ENCODE measurements at places on chromosomes 12 and 14.

DNA sequence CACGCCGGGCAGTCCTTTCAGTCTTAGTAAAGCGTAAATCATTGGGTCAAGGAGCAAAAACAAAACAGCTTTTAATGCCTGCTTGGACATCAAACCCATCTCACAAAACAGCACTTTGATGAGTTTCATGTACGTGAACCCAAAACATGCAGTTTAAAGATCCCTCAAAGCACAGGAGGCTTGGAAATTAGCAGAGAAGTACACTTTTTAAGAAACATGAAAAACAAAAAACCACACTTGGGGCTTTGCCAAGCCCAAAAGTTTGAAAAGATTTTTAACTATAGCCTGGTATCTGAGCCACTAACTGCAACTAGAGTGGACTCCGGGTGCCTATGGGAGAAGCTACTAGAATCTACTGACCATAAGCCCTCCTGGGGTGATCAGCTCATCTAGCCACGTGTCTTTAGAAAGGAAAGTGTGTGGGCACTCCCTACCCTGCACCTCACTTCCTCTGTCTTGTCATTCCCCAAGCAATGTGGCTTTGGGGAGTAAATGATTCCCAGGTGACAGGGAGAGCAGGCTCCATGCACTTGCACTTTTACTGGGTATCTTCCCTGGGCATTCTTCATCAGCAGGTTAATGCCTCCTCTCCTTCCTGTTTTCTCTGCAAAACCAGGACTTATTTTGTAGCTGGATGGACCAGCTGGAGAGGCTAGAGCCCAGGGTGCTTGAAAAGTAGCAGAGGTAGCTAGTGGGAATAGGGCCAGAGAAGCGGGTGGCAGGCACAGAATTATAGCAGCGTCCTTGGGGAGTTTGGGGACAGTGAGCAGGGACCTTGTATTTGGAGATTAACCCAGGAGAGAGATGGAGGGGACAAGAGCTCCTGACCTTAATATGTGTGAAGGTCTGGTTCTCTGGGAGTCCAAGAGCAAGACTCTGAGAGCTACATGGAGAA is 339.3 kb downstream of the BCL11B start:
- no peak for DNase-seq

GRCh38 chr14:30600922-30601918 is 20.9 kb upstream of the SCFD1 start:
- DNase-seq: no peak

DNA sequence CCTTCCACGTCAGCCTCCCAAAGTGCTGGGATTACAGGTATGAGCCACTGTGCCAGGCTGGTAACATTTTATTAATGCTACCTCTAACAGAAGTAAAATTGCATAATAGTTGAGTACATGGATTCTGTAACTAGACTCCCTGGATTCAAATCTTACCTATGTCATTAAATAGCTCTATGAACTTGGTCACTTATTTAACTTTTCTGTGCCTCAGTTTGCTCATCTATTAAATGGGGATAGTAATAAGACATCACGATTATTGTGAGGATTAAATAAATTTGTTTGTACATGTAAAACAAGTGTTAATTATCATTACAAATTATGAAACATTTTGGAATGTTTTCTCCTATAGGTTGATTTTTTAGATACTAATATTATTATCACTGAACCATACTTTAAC is 6.7 kb downstream of the ACTR6 start:
- DNase-seq: no peak

DNA sequence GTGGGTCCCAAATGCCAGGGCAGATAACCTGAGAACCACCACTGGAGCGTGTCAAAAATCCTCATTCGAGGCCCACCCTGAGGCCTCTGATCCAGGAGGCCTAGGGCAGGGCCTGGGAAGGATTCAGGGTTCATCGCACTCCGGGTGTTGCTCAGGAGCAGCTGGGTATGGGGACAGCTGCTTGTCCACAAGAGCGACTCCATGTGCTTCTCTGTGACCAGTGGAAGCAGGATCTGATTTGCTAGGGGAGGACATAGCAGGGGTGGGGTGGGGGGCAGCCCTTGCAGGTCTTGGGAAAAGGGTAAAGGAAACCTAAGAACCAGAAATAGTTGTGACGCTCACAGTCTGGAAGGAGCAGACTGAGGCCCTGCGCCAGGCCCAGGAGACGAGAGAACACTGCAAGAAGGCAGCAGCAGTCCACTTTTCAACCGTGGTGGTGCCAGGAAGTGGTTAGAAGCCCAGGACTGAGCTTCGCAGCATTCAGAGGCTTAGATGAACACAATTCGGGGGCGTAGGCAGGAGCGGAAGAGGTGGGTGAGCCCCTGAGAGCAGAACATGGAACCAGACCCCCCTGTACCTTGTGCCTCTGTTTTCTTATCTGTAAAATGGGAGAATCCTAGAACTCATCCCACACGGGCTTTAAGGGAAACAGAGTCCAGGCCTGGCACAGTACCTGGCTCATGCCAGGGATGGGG is 33.7 kb downstream of the ITPK1 start:
- DNase-seq: no peak

DNA sequence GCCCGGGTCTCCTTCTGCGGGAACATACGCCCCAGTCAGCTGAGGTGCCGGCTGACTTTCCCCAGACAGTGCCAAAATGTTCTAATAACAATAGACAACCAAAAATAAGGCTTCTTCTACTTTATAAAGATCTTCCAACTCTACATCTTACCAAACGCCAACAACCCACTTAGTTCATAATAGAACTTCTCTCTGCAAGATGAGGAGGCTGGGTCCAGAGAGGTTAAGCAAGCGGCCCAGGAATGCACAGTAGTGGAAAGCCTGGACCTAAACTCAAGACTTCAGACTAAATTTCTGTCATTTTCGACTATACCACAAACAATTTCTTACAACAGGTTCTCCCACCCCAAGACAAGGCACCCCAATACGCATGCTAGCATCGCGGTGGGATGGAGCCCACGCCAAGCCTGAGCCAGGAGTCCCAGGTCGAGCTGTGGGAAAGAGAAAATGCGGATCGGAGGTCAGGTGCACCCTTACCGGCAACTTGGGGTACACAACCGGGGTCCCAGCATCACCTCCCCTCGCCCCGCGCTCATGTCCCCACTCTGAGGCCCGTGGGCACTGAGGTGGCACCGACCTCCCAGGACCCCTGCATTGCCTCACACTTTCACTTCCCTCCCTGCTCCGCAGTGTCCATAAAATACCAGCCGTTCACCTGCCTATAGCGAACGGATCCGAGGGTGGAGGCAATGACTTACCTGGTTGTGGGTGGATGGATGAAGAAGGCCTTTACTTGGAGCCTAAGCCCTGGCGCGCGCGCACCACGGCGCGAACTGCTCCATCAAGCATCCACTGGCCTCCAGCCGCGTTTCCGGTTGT is 42.1 kb upstream of the TBX5 start:
- no peak for DNase-seq

DNA sequence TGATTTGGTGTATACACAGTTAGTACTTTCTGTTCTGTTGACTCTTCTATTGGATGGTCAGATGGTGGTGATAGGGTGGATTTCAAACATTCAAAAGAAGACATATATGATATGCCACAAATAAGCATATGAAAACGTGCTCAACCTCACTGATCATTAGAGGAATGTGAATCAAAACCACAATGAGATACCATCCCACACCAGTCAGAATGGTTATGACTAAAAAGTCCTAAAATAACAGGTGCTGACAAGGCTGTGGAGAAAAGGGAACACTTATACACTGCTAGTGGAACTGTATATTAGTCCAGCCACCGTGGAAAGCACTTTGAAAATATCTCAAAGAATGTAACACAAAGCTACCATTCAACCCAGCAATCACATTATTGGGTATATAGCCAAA is 425.5 kb downstream of the C12orf50 start:
- DNase-seq: no peak

GRCh38 chr12:57934819-57935218 is 6.5 kb upstream of the ATP23 start:
- no peak for DNase-seq

DNA sequence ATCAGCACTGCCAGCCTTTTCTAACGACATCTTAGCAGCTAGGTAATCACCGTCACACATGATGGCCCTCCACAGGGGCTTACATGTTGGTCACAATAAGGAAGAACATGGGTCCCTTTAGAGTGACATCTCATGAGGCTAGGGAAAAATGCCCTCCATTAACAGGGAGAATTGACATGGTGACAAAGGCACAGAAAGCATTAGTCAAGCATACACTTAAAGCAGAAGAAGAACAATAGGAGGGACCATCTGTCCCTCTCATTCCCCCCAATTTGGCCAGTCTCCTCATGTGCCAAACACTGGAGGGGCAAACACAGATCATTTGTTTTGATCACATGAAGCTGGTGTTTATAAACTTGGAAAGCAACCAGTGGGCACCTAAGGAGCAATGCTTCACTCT is 78.0 kb downstream of the GRIP1 start:
- DNase-seq: no peak

DNA sequence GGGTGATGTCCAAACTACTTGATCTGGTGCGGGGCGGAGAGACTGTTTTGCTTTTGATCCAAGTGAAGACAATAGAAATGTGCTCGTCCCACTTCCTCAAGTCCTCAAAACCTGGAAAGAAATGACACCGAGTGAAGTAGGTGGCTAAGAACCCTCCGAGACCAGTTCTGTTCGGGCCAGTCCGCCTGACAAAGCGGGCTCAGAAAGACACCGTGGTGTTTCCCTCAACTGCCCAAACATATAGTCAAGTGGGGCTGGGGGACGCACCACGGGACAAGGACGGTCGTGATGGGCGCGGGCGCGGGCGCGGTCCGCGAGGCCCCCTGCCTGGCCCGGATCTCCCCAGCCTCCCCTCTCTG is 1.6 kb downstream of the PHLDA1 start:
- DNase-seq: no peak

DNA sequence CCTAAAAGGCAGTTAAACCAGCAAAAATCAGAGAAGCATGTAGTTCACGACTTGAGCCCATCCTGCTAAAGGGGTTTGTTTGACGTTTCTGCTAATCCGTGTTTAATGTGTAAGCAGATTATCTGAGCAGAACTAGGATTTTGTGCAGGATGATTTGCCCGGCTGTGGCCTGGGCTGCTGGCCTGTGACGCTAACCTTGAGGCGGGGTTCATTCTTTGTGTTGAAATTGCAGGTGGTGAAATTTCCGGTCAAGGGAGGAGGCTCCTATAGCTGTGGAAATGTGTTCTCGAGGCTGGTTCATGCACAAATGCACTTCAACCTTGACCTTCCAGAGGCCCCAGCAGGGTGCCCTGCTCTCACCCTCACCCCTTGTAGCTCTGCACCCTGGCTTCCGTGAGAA is 63.7 kb downstream of the SLC24A4 start:
- DNase-seq: no peak

DNA sequence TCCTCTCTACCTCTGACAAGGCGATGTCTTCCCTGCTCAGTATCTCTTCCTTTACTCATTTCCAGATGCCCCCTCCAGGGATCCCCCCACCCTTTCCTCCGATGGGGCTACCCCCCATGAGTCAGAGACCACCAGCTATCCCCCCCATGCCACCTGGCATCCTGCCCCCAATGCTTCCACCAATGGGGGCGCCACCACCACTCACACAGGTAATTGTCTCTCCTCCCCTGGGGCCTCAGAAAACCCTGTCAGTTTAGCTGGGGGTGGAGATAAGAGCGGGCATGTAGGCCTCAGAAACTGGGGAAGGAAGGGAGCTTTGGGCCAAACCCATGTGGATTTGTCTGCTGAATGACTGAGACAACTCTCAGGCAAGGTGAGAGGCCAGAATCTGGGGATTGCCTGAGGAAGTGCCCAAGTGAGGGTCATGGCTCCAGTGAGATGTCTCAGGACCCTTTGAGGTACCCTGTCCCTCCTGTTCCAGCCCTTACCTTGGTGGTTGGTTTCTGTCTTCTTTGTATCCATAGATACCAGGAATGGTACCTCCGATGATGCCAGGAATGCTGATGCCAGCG is 8.1 kb downstream of the PRPF40B start:
- DNase-seq: no peak

GRCh38 chr12:64918344-64918743 is 93.9 kb downstream of the TBC1D30 start:
- no peak for DNase-seq

DNA sequence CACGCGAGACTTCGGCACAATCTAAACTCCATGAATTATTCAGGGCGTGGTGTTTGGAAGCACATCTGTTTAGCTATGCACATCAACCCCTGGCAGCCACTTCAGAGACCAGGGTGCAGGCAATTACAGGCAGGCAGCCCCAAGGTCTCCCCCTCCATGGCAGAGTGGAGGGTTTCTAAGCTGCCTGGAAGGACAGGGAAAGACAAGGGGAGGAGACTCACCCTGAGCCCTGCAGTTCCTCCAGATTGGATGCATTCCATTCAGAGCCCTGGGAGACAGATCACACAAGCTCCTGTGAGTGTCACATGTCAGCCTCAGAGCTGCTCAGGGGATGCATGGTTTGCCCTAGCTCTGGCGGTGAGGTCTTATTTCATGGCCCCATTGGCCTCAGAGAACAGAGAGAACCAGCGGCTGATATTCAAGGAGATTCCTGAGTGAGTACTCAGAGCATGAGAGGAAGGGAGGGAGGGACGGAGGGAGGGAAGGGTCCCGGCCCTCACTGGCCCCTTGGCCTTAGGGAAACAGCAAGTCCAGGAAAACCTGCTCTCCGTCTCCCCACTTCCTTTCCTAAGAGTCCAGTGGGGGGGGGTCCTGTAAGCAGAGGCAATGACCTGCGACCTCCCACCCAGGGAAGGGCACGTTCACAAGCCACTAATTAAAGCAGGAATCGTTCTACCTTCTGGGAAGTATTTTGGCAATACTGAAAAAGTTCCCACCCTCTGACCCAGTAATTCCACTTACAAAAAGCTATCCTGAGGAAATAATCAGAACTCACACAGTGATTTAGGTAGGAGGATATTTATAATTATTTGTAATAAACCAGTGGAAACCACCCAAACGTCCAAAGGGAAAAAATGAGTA is 55.1 kb downstream of the SSH1 start:
- DNase-seq: no peak

GRCh38 chr14:64478634-64479250 is 13.4 kb downstream of the AKAP5 start:
- DNase-seq: no peak

GRCh38 chr12:15532364-15532977 is 210.2 kb downstream of the PTPRO start:
- DNase-seq: peak; percentile 68
